Islet precursor cell (in vitro differentiated cells): ENCODE measurements at places on chromosomes 11 and 22.

DNA sequence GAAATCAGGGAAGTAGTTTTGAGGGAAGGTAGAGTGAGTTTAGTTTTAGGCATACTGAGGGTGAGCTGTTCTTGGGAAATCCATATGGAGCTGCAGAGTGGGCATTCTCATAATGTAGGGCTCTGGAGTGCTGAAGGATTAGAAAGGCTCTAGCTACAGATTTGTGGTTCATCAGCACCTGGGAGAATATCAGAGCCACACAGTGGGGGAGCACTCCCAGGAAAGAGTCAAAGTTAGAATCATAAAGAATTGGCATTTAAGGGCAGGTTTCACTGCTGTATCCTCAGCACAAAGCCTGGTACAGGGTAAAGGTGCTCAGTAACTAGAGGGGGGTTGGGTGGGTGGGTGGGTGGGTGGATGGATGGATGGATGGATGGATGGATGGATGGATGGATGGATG, 52.5 kb downstream of the SLN start:
- no peak for DNase-seq

DNA sequence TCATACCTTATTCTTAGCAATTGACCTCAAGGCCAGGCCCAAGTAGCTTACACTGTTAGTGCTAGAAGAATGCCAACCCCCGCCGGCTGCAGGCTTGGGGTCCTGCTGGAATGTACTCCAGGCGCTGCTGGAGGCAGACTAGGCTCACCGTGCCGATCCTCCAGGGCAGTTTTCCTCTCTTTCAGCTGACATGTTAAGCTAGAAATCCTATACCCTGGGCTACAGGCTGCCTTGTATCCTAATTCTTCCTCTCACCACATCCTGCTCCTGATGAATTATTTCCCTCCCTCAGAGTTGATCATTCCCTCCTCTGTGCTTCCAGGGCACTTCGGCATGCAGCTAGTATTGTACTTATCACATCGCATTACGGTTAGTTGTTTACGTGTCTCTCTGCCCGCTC, 3.4 kb downstream of the SPTBN2 start:
- no peak for DNase-seq

GRCh38 chr11:79340535-79340934, 100.3 kb downstream of the TENM4 start:
- no peak for DNase-seq

DNA sequence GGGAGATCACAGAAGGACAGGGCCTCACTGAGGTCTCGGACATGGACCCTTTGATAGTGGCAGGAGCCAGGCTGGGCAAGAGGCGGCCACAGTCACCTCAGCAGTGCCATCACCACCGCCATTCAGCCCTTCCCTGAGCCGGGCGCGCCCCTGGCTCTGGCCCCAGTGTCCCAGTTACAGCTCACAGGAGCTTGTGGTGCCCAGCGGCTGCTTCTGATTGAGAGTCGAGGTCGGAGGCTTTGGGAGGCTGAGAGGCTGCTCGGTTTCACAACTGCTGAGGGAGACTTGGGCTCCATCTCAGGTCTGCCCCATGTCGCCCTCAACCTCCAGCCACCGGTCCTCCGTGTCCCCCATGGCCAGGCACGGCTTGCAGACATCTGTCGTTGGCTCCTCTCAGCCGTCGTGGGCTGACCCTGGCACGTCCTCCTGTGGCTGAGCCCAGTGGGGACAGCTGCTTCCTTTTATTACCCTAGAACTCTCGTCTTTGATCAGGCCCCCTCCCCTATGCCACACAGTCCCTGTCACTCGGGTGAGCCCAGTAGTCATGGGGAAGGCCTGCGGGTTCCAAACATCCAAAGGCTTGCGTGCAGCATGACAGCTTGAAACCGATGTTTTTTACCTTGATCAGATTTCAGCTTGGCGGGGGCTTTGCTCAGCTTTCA, 28.4 kb upstream of the PPP6R3 start:
- DNase-seq, result no peak

DNA sequence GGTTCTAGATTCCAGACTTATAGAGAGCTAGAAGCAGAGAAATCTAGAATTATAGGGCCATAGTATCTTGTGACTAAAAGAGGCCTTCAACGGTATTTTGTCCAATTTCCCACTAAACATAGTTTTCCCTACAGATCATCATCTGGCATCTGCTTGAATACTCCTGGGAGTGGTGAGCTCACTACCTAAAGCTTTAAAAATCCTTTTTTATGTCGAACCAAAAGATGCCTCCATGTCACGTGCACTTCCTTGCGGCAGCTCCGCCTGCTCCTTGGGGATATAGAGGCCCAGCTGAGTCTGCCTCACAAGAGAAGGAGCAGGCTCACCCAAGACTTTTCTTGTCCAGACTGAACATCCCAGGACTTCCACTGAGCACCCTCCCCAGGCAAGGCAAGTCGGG, 4.3 kb upstream of the MB start:
- DNase-seq, result no peak

DNA sequence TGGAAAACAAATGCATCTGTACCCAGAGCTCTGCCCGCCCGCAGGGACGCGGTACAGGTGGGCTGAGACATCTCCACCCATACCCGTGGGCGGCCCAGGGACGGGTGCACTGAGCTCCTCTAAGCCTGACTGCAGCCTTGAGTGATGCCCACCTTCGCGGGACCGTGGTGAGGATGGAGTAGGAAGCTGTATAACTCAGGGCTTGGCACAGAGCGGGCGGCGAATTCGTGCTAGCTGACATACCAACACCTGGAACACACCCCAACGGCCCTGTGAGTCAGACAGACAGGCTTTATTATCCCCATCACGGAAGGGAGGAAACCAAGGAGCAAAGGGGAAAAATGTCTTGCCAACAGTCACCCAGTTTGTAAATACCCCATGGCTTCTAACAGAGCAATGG, 61.9 kb downstream of the SMCO4 start:
- peak; percentile 38 for DNase-seq

- DNase-seq, result peak; percentile 37
Measured at GRCh38 chr11:326842-327580, 6.4 kb upstream of the IFITM3 start.

- DNase-seq, result peak; percentile 48
Measured at GRCh38 chr11:17610085-17610894, 63.2 kb downstream of the OTOG start.

GRCh38 chr11:121773076-121773475, 320.3 kb upstream of the SORL1-AS1 start:
- DNase-seq, result no peak

- DNase-seq, result no peak
Measured at GRCh38 chr11:19511413-19512183, 201.0 kb upstream of the NAV2 start.

GRCh38 chr11:20599221-20600019, at the start of gene SLC6A5:
Gene SLC6A5 (plus strand): TSS chr11:20599608. CDS start chr11:20599673, 65 bp downstream.
- peak; percentile 91 for DNase-seq
